ENCODE measurements at places on chromosomes 7 and 10.
A peak's percentile ranks its signal among the peaks of the same experiment; 100 is the strongest.

- DNase-seq: no peak
Observed at GRCh38 chr7:3154881-3155494, 111.3 kb upstream of the CARD11 start.

DNA sequence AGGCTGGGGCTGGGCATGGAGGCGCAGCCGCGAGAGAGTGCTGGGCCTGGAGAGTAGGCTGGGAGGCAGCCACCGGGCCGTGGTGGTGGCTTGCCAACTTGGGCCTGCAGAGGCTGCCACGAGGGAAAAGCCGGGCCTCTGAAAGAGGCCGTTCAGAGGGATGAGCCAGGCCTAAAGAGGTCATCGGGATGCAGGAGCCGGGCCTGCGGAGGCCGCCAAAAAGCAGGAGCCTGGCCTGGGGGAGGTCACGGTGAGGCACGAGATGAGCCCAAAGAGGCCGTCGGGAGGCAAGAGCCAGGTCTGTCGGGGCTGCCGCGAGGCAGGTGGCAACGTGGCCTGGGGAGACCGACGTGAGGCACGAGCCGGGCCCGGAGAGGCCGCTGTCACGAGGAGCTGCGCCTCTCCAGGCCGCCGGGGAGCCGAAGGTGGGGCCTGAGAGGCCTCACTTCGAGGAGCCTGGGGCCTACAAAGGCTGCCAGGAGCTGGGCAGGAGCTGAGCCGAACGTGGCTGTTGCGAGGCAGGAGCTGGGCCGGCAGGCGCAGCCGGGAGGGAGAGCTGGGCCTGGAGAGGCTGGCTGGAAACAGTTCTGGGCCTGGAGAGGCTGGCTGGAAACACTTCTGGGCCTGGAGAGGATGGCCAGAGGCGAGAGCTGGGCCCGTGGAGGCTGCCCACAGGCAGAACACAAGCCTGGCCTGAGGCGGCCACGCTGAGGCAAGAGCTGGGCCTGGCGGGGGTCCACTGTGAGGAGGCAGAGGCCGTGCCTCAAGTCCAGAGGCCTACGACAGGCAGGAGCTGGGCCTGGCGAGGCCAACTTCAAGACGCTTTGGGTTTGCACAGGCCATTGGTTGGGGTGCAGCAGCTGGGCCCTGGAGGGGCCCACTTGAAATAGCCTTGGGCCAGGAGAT, 24.6 kb downstream of the MDH2 start:
- DNase-seq: no peak

- no peak for DNase-seq
Observed at GRCh38 chr7:127396184-127396583, 3.7 kb upstream of the ZNF800 start.

DNA sequence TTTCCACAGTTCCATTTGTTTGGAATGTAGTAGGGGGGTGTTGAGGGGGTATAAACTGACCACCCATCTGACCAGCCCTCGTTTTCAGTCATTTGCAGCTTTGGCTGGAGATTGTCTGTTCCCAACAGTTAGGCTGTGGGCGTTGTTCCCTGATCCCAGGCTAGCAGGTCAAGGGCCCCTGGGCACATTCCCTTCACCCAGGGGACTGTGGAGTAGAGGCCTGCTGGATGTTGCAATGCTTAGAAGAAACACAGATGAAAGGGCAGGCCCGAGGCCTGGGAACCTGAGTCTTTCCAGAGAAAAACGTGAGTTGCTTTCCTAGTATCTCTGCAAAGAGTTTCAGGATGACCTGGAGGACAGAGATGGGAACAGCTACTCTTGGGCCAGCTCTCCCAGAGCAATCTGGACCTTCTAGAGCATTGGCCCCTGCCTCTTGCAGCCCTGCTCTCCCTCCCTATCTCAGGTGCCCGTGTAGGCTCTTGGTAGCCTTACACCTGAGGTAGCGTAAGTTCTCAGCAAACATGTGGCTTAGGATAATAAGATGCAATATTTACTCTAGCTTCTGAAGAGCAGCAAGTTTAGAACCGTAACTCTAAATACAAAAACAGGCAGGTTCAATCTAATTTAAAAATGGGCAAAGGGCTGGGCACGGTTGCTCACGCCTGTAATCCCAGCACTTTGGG, 99.4 kb upstream of the EFCAB10 start:
- peak; percentile 49 for DNase-seq

GRCh38 chr10:57008189-57008588, 647.1 kb upstream of the ZWINT start:
- no peak for DNase-seq

DNA sequence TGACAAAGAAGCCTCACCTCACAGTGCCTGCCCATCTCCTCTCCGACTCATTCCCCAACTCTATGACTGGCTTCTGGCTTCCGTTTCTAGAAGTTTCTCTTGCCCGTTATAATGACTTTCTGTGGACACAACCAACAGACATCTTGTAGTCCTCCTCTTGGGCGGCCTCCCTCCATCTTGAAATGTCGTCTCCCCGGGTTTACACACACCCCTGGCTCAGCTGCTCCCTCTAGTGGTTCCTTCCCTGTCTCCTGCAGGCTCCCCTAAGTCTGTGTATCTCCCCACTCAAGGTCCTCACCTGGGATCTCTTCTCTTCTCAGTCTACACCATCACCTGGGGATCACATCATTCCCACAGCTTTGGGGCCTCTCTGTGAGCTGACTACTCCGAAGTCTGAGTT, 123.4 kb upstream of the NEBL start:
- no peak for DNase-seq

GRCh38 chr7:36985316-36985715, 261.0 kb upstream of the AOAH start:
- no peak for DNase-seq

DNA sequence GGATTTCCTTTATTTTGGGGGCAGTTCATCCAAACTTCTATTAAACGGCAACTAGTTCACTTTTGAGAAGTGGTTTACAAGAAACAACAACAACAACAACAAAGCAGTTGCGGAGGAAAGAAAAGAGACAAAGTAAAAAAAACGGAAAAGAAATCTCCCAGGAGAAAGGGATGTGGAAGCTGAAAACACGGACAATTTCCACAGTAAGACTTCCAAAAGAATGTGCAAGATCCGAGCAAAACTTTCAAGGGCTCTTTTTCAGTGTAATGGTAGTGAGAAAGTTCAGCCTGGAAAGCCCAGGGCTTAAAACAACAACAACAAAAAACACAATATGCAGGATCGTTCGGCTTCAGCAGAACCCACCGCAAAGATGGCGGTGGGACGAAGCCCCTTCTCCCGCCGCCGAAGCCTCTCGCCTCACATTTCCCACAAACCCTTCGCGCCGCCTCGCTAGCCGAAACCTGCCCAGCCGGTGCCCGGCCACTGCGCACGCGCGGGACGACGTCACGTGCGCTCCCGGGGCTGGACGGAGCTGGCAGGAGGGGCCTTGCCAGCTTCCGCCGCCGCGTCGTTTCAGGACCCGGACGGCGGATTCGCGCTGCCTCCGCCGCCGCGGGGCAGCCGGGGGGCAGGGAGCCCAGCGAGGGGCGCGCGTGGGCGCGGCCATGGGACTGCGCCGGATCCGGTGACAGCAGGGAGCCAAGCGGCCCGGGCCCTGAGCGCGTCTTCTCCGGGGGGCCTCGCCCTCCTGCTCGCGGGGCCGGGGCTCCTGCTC, at the start of gene TNKS2:
TNKS2 (plus strand) TSS at position 553 of the 775 bp plus-strand sequence. CDS start 265 bp downstream, outside the sequence.
- peak; percentile 95 for DNase-seq

DNA sequence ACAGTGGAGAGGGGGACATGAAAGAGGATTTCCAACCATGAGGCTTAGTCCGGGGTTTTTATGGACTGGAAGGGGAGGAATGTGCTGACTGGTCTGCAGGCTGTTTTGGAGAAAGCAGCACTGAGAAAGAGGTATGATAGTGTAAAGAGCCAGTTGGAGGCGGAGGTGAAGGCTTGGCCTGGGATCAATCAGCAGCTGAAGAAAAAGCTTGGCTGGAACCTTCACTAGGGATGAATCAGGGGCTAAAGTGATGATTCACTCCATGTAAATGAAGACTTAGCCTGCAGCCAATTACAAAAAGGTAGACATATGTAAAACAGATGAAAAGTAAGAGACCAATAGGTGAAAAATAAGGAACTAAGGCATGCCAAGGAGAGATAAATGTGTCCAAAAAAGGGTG, 1382.6 kb downstream of the GATA3 start:
- no peak for DNase-seq

- no peak for DNase-seq
Observed at GRCh38 chr7:136034132-136034531, 57.0 kb upstream of the MTPN start.

DNA sequence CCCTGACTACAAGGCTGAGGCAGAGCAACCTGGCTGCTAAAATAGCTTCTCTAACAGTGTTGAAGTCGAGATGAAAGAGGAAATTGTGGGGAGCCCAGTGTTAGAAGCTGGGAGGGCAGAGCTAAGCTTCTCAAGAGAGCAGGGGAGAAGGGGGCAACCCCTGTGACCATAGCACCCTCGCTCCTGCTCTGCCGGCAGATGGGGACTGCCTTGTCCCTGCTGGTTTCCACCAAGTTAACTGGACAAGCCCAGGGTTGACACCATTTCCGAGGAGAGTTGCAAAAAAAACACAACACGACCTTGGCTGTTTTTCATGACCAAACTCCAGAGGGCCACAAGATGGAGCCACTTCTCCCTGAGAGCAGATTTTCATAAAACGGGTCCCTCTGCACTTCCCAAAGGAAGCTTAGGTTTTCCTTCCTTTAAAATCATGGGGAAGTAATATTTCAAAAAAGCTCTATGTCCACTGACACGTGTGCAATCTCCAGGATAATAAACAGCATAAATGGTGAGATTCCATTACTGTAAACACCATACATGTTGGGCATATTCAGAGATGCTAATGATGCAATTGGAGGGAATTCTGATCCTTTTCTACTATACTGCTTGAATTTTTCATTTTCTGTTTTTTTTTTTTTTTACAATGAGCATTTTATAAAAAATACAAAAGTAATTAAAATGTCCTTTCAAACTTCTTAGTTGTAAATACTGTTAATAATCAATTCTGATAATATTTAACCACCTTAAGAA, 140.4 kb downstream of the PIP4K2A start:
- no peak for DNase-seq

DNA sequence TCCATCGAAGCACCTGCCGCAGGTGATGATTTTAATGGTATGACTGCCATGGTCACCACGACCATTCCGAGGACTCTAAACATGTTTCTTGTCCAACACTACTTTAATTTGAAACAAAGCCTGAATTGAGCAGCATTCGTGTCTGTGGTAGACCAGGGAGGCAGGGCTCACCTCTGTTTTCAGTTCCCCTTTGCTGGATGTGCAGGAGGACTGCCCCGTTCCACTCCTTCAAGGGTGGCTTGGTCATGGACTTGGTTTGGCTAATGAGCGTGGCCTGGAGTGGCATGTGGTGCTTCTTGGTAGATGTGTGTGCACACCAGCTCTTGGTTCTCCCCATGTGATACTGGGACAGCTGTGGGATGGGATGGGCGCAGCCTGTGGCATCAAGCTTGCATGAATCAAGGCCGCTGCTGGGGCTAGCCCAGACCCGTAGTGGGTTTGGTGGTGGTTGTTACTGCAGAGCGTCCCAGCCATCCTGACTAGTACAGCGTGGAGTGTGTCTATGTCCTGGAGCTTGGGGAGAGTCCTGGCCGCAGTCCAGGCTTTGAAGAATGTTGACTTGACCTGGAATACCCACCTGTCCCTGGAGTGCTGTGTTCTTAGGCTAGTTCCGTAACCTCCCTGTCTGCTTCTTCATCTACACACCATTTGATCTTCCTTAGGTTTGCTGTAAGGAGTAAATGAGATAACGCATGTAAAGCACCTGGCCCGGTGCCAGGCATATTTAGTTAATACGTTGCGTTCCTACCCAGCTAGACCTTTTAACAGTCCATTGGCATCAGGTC, 34.8 kb downstream of the MGMT start:
- DNase-seq: no peak

DNA sequence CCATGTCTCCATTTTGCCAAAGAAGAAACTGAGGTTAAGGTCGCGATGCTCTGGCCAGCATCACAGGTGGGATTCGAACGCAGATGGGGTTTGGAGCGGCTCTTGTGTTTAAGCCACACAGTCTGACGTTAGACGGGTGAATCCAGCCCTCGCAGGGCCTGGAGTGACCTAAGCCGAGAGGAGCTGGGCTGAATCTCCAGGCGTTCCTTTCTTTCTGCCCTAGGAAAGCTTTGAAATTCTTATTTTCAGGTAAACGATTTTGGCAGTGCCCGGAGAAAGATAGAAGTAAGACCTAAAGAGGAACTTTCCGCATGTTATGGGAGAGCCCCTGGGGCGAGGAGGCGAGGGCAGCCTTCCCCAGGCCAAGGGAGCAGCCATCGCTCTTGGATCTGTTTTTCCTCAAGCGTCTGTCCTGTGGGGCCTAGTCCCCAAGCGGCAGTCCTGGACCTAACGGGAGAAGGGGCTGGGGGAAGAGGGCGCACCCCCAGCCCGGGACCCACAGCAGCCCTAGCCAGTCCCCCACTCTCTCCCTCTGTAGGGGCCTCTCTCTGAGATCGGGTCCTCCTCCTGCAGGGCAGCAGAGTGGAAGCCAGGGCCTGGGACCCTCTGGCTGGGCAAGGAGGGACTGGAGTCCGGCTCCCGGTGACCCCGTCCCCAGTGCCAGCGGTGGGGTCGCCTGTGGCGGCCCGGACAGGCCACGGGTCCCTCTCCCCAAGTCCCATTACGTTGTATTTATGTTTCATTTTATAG, 8.9 kb upstream of the LBX1 start:
- DNase-seq: no peak

DNA sequence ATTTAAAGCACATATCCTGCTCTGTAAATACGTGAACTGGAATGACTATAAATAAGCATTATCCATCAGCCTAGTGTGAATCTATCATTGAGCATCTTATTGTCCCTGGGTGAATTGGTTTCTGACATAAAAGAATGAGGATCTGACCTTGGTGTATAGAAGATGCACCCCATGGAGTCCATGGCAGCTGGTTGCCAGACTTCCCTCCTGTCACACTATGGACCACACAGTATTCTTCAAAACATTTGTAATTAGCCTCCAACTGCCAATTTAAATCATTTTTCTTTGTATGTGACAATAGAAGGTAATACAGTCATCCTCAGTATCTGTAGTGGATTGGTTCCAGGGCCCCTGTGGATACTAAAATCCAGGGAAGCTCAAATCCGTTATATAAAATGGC, 238.1 kb upstream of the ZWINT start:
- DNase-seq: no peak

DNA sequence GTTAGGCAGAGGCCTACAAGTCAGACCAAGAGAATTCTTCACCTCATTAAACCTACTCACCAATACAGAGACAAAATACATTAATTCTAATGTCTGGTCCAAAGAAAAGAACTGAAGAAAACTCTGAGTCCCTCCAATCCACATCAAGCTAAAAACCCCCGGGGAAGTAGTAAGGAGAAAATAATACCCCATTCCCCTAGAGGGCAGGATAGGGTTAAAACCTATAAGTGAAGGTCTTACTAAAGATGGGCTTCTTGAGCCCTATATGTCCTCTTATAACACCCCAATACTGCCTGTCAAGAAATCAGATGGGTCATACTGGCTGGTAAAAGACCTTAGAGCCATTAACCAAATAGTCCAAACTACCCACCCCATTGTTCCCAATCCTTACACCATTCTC, 141.3 kb upstream of the TMEM106B start:
- DNase-seq: no peak

DNA sequence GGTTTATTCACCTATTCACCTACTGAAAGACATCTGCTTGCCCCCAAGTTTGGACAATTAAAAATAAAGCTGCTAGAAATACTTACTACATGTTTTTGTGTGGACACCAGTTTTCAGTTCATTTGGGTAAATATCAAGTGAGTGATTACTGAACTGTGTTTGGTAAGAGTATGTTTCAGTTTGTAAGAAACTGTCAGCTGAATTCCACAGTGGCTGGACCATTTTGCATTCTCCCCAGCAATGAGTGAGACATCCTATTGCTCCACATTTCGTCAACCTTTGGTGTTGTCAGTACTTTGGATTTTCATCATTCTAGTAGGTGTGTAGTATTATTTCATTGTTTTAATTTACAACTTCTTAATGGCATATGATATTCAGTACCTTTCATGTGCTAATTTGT, 17.4 kb upstream of the IKZF1 start:
- no peak for DNase-seq
